ENCODE measurements at places on chromosomes 5 and 9. TPM values are rescaled to one million over a fixed set of nuclear protein-coding genes. Genes with fewer than 3 reads are reported as not detected.

DNA sequence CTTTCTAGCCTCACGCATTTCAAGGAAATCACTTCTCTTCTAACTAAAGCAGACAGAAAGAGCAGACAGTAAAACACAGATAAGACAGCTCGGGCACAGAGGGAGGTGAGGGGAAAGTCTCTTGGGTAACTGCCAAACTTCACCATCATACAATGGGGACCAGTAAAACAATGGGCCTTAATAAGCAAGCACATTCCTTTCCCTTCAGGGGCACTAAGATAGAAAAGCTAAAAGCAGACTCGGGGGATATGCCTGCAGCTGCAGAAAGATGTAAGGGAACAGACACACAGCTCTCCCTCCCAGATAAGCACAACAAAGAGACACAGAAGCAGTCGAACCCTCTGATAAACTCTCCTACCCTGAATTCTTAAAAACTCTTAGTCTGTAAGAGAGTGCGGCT is 15.6 kb upstream of the CKS2 start:
- no peaks in the 10 kb centered on the region for H3K4me1 ChIP-seq
- H3K4me3 ChIP-seq = no peak overlapping the region
- no peak for DNase-seq
- H3K27ac ChIP-seq = no peak overlapping the region
- H3K36me3 ChIP-seq = no peaks in the 10 kb centered on the region

GRCh38 chr9:132585954-132586829 is 3.8 kb downstream of the BARHL1 start:
- H3K36me3 ChIP-seq = no peaks in the 10 kb centered on the region
- no peak overlapping the region for H3K27ac ChIP-seq
- no peak overlapping the region for H3K4me3 ChIP-seq

- H3K27ac ChIP-seq = no peak overlapping the region
- no peaks in the 10 kb centered on the region for H3K4me1 ChIP-seq
- no peak for DNase-seq
- no peaks in the 10 kb centered on the region for H3K36me3 ChIP-seq
These were observed 38.8 kb upstream of the ANXA2R start for GRCh38 chr5:43078956-43079355.

- peak overlapping the region; percentile 100 for H3K4me3 ChIP-seq
- H3K27me3 ChIP-seq = no peaks in the 10 kb centered on the region
- DNase-seq = peak; percentile 67
- peaks cover 44% of the 10 kb centered on the region for H3K4me1 ChIP-seq
These were observed 1.2 kb upstream of the SQSTM1 start for GRCh38 chr5:179819296-179820126.

DNA sequence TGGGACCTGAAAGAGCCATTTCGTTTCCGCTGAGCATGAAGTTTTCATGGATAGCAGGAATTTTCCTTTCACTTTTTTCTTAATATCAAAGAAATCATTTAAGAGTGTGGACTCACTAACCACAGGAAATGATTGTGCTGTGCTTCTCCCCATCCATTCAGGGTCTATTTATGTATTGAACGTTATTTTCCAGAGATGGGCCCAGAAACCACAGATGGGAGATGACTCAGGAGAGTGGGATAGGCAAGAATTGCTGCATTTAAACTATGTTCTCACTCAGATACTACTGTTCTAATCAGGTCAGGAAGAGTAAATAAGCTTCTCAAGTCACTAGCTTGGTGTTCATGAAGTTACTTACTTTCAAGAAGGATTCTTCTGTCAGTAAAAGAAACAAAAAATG is 763.8 kb downstream of the DTWD2 start:
- H3K27ac ChIP-seq = no peak overlapping the region
- H3K36me3 ChIP-seq = no peaks in the 10 kb centered on the region
- H3K4me3 ChIP-seq = no peak overlapping the region
- no peaks in the 10 kb centered on the region for H3K4me1 ChIP-seq

DNA sequence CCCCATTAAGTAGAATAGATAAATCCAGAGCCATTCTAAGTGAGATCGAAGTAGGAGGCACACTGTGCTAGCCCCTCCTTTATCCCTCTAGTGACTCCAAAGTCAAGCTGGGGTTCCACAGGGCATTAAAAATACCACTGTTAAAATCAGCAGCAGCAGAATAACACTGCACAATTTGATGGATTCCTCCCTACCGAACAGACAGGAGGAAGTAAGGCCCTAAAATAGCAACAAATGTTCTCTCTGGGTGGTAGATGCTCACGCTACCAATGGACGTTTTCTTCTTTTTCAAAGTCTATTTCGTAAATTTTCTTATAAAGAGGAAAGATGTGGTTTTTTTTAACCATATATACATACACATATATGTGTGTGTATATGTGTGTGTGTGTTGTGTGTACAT is 54.4 kb downstream of the FBXW11 start:
- H3K27me3 ChIP-seq = no peaks in the 10 kb centered on the region
- DNase-seq = no peak
- peaks cover 2% of the 10 kb centered on the region for H3K4me1 ChIP-seq
- no peak overlapping the region for H3K4me3 ChIP-seq
- H3K27ac ChIP-seq = no peak overlapping the region

The SOX30 gene
- total RNA-seq = 0.42 TPM

The CAMK2A gene
- total RNA-seq = 0.61 TPM

The NMUR2 gene
- total RNA-seq = not detected

The FAM240B gene
- total RNA-seq = not detected
